ENCODE measurements at places on chromosomes 6 and 20.

GRCh38 chr6:34146021-34146782 lies at the start of gene GRM4:
GRM4 (minus strand) TSS chr6:34146087; CDS start chr6:34133496, 12,591 bp downstream.
- no peak for DNase-seq

- DNase-seq = no peak
These were observed 10.7 kb upstream of the ULBP3 start for GRCh38 chr6:150079604-150080003.

DNA sequence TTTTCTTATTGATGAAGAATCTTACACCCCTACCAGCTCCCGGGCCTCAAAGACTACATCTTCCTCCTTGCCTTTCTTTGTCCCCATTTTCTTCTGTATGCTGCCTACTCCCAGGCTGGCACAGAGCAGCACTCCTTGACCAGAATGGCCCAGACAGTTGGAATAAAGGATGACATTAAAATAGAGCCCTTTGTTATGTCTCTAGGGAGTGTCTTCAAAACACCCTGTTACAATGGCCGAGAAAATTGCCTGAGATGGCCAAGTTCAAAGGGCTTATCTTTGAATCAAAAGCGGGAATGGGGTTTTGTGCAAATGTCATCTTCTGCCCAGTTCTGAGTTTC lies 79.0 kb upstream of the TBC1D7 start:
- DNase-seq = no peak

DNA sequence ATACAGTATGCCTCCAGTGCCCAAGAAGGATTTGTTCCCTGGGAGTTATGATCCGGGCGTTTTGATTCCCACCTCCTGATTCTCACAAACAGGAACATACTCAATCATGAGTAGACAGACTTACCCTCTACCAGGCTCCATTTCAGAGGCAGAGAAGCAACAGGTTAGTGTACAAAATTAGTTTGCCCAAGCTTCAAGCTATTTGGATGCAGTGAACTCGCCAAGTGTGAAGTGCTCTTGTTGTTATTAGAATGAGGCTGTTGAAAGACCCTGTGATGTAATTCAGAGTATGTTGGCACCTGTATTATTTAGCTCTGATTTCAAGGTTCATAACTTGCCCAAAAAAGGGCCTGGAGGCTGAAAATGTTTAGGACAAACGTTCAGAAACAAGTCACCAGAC lies 247.0 kb downstream of the PHACTR1 start:
- DNase-seq = no peak

DNA sequence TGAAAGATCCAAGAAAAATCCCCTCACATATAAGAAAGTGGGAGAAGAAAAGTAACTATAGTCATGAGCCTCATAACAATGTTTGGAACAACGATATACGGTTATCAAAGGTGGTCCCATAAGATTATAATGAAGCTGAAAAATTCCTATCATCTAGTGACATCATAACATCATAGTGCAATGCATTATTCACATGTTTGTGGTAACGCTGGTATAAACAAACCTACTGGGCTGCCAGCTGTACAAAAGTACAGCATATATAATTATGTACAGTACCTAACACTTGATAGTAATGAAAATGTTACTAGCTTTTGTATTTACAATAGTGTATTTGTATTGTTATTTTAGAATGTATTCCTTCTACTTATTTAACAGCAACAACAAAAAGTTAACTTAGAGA lies 240.7 kb downstream of the RNGTT start:
- no peak for DNase-seq

GRCh38 chr20:11522366-11522741 lies 395.3 kb upstream of the BTBD3 start:
- no peak for DNase-seq

GRCh38 chr6:33199687-33200218 lies 712 bp downstream of the RXRB start:
- no peak for DNase-seq

- no peak for DNase-seq
These were observed 48.4 kb upstream of the CDYL start for GRCh38 chr6:4727671-4728435.

DNA sequence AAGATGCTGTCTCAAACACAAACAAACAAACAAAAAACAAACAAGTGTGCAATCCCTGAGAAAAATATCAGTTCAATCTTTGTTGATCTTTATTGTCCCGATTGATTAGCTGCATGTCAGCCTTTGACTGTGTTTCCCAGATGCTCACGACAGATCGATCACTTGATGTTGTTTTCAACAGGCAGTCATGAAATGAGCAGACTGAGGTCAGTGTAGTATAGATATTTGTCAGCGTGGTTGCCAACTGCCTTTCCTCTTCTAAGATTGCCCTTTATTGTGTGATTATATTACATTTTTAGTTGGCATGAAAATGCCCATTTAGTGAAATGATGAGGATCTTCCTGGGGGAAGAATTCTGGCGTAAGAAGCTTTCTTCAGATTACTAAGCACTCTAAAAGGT lies 25.6 kb downstream of the UTRN start:
- no peak for DNase-seq

- no peak for DNase-seq
These were observed 46.6 kb downstream of the PRSS35 start for GRCh38 chr6:83558975-83559374.
